Endothelial cell of umbilical vein (primary cell): ENCODE measurements at places on chromosomes 6 and 20. TPM values are rescaled to one million over a fixed set of nuclear protein-coding genes. Genes with fewer than 3 reads are reported as not detected.

The SLC35A1 gene
- 12.9 and 13.0 TPM in 2 replicates for total RNA-seq

The UNC5CL gene
- 0.20 and 0.32 TPM in 2 replicates for total RNA-seq

The DYNLT2 gene
- total RNA-seq, result 0.88 and 1.5 TPM in 2 replicates

GRCh38 chr6:131946992-131947955, 3.9 kb downstream of the CCN2 start:
- peak; percentile 93 for DNase-seq

- no peak for DNase-seq
These were observed 1.4 kb downstream of the TEAD3 start for GRCh38 chr6:35495258-35496035.

- DNase-seq, result no peak
These were observed 322.8 kb downstream of the FARS2 start for GRCh38 chr6:5584078-5584482.

DNA sequence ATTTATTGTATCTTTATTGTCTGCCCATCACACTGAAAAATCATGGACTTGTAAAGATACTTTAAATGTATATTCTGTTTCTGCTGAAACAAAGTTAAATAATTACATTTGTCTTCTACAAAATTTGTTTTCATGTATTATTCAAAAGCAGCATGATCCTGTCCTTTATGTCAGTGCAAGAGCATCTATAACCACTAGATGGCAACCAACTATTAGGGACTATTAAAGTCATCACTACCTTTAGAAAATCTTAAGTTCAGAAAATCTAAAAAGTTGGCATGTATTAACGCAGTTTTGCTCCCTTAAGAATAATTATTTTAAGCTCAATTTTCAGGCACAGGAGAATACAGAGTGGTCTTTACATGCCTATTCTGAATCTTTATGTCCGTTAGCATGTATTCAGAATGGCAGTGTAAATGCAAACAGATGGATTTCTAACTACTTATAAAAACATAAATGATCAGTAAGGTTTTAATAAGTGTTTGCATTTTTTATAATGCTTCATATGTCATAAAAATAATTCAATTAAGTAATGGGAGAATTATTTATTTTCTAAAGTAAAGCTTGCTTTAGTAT, 17.8 kb downstream of the TMEM30A start:
- peak; percentile 75 for DNase-seq

GRCh38 chr6:33705268-33705885, 6.1 kb downstream of the UQCC2 start:
- no peak for DNase-seq

GRCh38 chr6:137413482-137413881, 80.7 kb downstream of the OLIG3 start:
- DNase-seq, result no peak
